ENCODE measurements at places on chromosomes 13 and 19.

GRCh38 chr13:104436555-104436954 is 1370.3 kb upstream of the SLC10A2 start:
- no peak for DNase-seq

GRCh38 chr13:49220036-49220855 is at the start of gene MLNR:
Gene MLNR, plus strand, starts transcription at chr13:49220338. Its CDS starts 0 bp downstream, at chr13:49220338.
- peak; percentile 44 for DNase-seq

GRCh38 chr13:112838038-112838841 is 130.8 kb upstream of the MCF2L start:
- DNase-seq = no peak

DNA sequence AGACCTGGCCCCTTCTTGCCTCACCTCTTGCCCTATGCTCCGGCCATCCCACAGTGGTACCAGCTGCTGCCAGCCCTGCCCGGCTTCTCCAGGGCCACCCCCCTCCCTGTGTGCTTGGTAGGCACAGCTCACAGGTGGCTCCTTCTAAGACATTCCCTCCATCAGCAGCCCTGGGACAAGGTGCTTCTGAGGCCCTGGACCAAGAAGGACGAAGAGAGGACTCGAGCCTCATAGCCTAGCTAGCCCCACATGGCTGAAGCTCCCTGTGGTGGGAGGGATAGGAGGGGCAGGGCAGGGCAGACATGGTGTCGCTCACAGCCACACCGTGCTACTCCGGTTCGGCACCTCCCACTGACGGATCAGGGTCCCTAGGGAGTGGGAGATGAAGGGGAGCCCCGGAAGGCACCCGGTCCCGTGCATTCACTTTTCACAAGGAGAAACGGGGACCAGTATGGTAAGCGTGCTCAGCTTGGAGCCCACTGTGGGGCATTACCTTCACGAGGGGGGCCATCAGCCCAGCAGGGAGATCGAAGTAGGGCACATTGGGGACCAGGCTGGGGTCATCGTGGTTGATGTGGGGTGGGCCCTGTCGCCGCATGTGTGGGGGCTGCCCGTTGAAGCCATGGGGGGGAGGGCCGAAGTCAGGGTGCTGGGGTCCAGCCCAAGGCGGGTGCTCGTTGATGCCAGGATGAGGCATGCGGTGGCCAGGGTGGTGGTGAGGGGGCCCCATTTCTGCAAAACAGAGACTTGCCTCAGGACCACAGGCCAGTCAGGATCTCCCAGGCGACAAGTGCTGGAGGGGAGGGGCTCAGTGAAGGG is 19.5 kb downstream of the CHERP start:
- no peak for DNase-seq

DNA sequence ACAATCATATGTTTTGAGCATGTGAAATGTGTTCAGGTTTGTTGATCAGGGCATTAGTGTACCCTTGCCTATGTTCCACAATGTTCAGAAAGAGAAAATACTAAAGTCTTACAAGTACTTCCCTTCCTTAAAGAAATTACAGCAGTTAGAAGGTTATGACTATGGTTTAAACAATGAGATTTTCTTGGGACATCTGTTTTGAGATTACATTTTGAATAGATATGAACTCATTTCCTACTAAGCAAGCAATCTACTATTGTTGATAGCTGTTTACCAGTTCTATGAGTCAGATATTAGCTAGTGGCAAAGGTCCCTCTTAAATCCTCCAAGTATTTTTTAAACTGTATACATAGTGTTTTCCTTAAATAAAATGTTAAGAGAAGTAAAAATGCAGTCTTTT is 241.3 kb downstream of the DACH1 start:
- DNase-seq = no peak

DNA sequence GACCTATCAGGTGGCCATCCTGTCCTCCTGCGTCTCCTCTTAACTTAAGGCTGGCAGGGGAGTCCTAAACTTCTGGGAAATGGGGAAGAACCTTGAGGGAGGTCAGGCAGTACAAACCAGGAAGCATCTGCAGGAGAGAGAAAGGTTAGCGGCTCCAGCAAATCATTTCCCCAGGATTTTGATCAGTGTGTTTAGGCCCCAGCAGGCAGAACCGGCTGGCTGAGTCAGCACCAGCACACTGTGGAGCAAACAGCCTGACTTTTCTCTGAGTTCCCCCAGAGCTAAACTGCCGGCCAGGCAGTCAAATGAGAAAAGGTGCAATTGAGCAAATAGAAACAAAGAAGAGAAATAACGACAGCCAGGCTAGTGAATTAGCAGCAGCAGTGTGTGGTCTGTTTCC is 46.7 kb upstream of the MEDAG start:
- DNase-seq = no peak

DNA sequence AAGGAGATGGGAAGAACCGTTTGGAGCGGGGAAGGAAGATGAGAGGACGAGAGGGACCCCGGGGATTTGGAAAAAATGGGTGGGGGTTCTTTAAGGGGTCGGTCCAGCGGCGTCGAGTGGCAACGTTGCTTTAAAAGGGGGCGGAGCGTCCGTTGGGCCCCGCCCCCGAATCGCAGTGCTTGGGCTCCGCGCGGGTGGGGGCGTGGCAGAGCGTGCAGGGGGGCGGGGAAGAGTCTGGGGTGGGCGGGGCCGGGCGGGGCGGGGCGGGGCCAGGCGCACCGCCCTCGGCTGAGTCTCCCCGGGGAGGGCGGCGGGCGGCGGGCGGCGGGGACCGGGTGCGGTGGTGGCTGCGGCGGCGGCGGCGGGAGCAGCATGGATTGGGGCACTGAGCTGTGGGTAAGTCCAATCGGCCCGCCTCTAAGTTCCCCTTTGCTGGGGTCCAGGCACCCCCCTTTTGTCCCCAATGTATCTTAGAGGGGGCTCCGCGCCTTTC is at the start of gene TRIP10:
TSS of gene TRIP10 (plus strand) at position 291 of the 493 bp plus-strand sequence. CDS start at position 373, 82 bp downstream.
- peak; percentile 74 for DNase-seq

DNA sequence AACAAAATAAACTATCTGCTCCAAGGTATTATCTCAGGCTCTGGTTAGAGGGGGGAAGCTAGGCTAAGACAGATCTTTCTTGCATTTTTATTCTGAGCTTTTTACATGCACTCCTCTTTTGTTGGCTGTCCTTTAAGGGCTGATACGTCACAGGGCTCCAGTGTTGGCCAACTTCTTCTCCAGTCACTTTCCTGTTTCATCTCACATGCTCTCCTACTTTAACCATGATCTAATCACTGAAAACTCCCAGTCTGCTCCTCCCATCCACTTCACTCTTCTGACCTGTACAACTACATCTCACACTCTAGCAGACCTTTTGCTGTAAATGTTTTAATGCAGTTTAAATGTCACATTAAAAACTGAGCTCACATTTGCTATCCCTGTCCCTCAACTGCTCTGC is 510.0 kb upstream of the KLF12 start:
- no peak for DNase-seq

DNA sequence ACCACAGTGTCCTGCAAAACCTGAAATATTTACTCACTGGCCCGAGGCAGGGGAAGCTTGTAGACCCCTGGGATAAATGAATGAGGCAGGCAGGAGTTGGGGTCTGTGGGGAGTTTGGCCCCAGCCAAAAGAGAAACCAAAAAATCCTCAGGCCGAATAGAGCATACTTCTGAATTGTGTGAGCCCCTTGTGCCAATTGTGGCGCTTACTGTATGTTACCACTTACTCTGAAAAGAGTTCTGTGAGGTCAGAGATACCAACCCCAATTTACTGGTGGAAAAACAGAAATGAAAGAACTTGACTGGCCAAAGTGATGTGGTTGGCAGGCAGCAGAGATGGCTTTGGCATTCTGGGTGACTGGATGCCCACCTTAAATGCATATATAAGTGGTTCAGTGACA is 6.9 kb downstream of the CARM1 start:
- no peak for DNase-seq

GRCh38 chr13:65330287-65330686 is 1899.8 kb downstream of the PCDH9 start:
- no peak for DNase-seq

GRCh38 chr19:14006085-14006765 is at the start of gene RFX1:
Gene RFX1, minus strand, starts transcription at chr19:14006320. Its CDS starts 12,477 bp downstream, at chr19:13993843.
- DNase-seq = peak; percentile 70

DNA sequence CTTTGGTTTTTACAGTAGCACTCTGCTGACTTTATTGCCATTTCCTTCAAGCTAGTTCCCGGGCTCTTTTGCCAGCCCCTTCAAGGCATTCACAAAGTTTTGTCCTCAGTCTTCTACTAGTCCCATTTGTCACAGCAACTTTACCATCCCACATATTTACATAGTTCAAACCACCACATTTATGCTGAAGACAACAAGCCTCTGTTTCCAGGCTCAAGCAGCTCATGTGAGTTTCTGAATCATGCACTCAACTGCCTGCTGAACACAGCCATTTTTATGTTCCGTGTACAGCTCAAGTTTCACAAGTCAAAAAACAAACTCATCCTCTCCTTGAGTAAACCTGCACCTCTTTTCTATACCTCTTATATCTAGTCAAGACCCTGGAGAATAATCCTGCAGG is 977.0 kb upstream of the SLC10A2 start:
- DNase-seq = no peak

GRCh38 chr13:93259527-93260080 is 33.0 kb downstream of the GPC6 start:
- no peak for DNase-seq

GRCh38 chr13:100124265-100124664 is 35.4 kb downstream of the PCCA start:
- no peak for DNase-seq

DNA sequence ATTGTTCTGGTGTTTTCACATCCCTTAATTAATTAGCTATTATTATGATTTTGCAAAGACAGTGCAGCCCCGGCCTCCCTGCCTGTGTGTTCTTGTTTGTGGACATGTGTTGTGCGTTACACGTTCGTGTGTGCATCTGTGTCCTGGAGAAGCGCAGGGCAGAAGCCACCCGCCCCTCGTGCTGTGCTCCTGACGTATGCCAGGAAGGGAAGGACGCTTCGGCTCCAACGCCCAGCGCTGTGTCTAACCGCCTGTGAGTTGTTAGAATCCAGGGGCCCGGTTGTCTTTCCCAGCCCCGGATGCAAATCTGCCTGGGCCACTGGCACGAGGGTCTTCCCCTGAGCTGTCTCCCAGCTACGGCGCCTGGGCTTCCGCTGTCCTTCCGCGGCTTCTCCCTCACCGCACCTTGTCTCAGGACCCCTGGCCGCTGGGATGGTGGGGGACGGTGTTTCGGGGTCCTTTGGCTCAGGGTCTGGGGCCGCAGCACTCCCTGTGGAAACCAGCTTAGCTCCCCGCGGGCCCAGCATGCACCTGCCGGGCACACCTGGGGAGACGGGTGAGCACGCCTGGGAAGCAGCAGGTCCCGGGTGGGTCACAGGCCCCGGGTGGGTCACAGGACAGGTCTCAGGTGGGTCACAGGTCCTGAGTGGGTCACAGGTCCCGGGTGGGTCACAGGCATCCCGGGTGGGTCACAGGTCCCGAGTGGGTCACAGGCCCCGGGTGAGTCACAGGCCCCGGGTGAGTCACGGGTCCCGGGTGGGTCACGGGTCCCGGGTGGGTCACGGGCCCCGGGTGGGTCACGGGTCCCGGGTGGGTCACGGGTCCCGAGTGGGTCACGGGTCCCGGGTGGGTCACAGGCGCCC is 51.5 kb downstream of the GAS6 start:
- no peak for DNase-seq

DNA sequence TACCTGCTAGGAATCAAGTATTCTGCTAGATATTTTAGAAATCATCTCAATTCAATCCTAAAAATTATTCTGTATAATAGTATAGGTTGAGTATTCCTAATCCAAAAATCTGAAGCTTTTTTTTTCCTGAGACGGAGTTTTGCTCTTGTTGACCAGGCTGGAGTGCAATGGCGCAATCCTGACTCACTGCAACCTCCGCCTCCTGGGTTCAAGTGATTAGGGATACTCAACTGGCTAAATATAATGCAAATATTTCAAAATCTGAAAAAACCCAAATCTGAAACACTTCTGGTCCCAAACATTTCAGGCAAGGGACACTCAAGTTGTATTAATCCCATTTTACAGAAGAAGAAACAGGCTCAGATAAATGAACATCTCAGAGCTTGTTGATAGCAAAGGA is 17.2 kb upstream of the USPL1 start:
- DNase-seq = no peak

GRCh38 chr13:112003396-112003795 is 63.6 kb upstream of the SOX1 start:
- DNase-seq = no peak

GRCh38 chr19:2079076-2079864 is 16.9 kb downstream of the MOB3A start:
- no peak for DNase-seq

GRCh38 chr13:110149036-110149435 is 157.9 kb downstream of the COL4A1 start:
- DNase-seq = no peak

GRCh38 chr13:21568854-21569253 is 35.1 kb downstream of the MICU2 start:
- DNase-seq = no peak

DNA sequence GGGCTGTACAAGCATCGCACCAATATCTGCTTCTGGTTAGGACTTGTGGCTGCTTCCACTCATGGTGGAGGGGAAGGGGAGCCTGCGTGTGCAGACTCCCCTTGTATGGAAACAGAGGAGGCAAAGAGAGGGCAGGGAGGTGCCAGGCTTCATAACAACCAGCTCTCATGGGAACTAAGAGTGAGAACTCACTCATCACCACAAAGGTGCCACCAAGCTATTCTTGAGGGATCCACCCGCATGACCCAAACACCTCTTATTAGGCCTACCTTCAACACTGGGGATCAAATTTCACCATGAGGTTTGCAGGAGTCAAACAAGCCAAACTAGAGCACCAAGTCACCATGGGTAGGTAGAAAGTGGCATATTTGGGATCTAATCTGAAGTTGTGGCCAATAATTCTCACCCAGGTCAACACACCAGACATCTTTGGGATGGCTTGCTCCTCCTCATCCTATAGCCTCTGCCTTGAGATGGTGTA is 46.4 kb downstream of the RUBCNL start:
- DNase-seq = no peak

- no peak for DNase-seq
These were observed 4.7 kb upstream of the IRS2 start for GRCh38 chr13:109790942-109791605.

GRCh38 chr19:18294467-18294864 is 13.0 kb upstream of the JUND start:
- no peak for DNase-seq

DNA sequence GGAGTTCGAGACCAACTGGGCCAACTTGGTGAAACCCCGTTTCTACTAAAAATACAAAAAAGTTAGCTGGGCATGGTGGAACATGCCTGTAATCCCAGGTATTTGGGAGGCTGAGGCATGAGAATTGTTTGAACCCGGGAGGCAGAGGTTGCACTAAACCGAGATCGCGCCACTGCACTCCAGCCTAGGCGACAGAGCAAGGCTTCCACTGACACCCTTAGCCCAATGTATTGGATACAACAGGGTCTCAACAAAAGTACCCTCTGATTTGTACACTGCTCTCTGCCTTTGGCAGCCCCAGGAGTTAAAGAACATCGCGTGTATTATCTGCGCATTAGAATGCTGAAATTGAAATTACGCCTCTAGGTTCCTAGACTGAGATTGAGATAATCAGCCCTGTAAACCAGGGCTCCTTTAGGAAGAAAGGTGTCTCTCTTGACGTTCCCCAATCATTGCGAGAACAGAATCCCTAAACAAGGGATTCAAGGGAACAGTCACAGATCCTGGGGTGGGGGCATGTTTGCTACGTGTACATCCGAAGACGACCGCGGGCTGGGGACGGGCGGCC is 21.9 kb downstream of the IPO5 start:
- no peak for DNase-seq

All from GM19239 (cell line).